ENCODE measurements at places on chromosomes 5 and 9.

DNA sequence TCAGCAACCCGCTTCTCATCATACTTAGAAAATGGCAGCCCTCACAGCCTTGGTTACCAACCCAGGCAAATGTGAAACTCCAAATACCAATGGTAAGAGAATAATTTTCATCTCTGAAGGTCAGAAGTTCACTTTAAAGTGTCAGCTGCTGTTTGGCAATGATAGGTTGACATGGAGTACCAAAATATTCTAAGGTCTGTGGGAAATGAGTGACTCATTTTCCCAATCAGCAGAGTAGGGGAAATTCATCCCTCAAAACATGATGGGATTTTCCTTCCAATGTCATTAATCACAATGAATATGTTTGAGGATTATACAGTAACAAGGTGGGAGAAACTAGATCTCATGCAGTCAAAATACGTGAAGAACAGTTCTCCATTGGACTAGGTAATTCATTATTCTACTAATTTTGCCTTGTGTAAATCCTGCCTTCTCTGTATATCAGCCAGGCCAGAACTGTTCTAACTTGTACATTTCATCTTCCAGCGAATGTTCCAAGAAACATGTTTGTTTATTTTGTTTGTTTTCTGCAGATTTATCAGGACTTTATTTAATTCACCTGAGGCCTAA lies 53.1 kb upstream of the ERBIN start:
- DNase-seq, result no peak

GRCh38 chr9:34321451-34321850 lies 7.6 kb downstream of the KIF24 start:
- no peak for DNase-seq

DNA sequence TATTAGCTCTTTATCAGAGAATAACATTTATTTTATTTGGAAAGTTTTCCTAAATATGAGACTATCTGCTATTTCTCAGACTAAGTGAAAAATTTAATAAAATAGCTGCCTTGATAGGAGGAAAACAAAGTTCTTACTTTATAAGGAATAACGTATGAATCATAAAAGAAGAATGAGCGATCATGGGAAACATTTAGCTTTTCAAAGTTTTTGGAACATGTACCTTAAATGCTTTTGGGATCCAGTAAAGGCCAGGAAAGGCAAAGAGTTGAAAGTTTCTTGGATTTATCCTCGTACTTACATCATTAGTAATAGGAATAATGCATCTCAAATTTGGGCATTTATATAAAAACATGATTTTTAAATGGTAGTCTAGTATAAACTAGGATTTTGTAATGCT lies 19.4 kb downstream of the OGN start:
- no peak for DNase-seq

GRCh38 chr5:8751971-8752370 lies 793.9 kb downstream of the SEMA5A start:
- no peak for DNase-seq

- DNase-seq, result no peak
These were observed 75.1 kb upstream of the IER5L start for GRCh38 chr9:129252937-129253802.

DNA sequence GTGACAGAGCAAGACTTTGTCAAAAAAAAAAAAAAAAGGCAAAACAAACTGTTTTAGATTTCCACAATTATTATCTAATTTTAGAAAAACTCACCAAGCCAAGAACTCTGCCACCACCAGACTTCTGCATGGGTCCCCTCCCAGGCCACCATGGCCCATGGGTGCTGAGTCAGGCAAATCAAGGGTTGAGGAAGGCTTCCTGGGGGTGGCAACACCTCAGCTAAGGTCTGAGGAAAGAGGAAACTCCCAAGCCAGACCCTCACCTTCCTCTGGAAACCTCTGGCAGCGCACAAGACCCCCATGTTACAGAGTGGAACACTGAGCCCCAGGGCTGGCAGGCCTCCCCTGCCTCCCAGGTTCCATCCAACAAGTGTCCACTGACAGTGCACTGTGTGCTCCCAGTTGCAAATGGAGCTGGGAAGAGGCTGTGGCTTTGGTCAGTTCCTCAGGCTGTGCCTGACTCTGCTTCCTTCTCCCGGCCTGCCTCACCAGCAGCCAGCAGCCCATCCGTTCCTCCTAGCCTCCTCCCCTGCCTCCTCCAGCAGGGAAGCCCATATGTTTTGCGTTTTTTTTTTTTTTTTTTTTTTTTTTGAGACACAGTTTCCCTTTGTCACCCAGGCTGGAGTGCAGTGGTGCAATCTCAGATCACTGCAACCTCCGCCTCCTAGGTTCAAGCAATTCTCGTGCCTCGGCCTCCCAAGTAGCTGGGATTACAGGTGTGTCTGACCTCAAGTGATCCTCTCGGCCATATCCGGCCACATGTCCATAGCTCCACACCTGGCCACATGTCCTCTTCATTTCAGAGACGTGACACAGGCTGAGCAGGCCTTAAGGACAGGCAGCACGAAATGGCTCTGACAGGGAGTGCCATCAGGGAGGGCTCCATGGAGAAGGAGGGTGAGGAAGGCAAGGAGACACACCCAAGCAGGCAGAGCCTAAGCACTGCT lies 3.5 kb upstream of the SUSD3 start:
- no peak for DNase-seq

- no peak for DNase-seq
These were observed 24.2 kb upstream of the STOM start for GRCh38 chr9:121394292-121394691.

DNA sequence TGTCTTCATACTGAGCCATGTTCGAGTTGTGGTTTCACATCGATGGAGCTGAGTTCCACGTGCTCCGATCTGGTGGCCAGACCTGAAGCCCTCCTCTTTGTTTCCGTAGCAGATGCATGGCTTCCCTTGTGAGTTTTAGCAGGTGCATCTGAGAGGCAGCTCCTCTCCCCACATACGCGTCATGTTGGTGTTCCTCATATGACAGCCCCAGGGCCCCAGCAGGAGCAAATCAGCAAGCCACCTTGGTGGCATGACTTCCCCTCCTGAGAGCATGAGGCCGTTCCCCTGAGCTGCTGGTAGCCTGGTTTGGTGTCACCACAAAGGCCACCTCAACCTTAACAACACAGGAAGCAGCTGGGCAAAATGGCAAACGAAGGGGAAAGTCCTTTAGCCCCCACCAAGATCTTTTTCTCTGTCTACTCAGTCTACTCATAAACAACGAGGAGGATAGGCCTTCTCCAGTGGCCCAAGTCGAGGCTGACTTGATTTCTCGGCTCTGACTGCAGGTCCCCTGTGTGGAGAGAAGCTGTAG lies 5.9 kb downstream of the CYFIP2 start:
- no peak for DNase-seq

DNA sequence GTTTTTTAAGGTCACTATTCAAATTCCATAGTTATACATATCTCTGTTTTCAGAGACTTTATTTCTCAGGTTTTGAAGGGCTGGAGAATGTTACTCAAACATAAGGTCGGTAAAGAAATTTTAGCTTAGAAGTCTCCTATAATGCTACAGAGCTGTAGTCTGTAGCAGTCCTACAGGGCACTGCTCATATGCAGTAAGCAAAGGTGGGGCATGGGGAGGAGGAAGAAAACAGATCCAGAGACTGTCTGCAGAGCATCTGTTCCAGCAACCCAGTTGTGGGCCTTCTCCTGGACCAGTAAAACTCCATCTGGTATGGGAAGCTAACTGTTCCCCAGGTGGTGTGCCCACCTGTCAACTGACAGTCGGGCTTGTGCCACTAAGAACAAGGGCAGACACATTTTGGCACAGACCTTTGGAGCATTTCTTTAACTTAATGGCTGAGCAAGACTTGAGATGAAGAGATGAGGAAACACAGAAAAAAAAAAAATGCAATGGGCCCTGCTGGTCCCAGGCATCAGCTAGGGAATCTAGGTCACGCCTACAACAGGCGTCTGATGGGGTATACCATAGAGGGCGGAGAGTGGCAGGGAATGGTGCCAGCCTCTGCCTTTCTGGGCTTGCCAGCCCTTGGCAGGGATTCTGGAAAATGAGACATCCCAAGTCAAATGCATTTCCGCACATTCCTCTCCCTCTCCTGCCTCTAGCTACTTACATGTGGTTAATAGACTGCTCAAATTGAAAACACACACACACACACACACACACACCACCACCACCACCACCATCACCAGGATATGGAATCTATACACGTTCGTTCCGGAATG lies 218.9 kb downstream of the ARL15 start:
- DNase-seq, result no peak

- DNase-seq, result no peak
These were observed 3.2 kb upstream of the RAI14 start for GRCh38 chr5:34652914-34653313.

GRCh38 chr5:145204743-145205142 lies 630.4 kb downstream of the PRELID2 start:
- DNase-seq, result no peak

GRCh38 chr9:137319011-137319738 lies 17.1 kb upstream of the NRARP start:
- no peak for DNase-seq

- no peak for DNase-seq
These were observed 32.6 kb upstream of the TTLL11 start for GRCh38 chr9:122125509-122126330.

- DNase-seq, result no peak
These were observed 75.0 kb upstream of the XPA start for GRCh38 chr9:97772145-97772544.

DNA sequence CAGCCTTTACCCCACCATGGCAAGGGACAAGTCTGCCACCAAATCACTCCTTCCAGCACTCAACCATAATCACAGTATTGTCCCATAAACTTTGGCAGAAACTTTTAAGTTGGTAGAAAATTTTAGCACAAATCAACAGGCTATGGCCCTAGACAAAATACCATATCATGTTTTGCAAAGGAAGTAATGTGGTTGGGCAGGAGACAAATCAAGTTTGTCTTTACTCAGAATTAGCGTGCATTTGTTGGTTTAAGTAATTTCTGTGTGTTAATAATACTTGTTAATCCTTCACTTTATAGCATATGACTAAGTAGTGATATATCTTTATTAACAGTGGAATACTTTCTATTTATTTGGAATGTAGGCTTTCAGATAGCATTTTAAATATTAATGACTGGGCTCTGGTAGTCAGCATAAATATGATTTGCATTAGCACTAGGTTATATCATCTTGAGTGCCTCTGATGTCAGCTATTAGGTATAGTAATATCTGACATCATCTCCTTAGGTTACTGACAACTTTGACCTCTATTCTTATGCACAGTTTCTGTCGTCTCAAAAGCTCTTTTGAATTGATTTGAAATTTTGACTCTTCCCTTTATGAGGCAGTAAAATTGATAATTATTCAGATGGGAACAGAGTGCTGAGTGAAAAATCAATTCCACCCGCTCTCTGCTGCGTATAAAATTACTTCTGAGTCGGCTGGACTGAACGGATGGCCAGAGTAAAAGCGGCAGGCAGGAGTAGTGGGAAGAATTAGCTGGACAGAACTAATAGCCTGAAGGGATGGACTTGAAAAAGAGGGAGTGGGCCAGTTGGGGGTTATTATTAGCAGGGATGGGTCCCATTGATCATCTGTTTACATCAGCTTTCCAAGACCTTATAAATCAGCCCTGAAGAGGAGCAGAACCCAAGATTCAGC lies 40.1 kb upstream of the TLX3 start:
- no peak for DNase-seq

DNA sequence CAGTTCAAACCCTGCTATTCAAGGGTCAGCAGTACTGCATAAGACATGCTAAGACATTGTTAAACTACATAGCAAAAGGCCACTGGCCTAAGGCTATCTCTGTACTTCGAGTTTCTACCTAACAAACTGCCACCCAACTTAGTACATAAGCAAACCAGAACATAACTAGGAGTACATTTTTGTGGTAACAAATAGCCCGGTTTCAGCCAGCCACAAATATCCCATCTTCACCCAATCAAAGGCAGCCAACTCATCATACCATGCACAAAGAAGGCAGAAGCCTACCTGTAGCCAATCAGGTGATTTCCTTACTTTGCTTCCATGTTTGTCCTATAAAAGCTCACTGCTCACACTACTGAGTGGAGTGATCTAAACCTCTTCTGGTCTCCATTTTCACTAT lies 201.4 kb downstream of the SMARCA2 start:
- no peak for DNase-seq

DNA sequence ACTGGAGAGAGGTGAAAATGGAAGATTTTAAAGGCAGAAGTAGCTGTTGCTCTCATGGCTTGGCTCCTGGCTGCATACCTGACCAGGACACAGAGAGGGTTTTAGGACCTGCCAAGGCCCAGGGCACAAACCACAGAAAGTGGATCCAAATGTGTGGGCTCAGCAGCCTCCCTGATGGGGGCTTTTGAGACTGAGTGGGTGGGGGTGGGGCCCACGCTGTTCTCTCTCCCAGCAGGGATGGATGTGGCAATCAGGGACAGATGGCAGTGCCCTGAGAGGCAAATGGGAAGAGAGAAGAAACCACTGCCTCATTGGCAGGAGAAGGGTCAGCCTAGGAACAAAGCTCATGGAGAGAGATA lies 34.9 kb upstream of the TIFAB start:
- DNase-seq, result no peak

GRCh38 chr5:66595756-66596635 lies at the start of gene MAST4:
Gene MAST4, plus strand, starts transcription at chr5:66596393. Its CDS starts 263 bp downstream, at chr5:66596656.
- DNase-seq, result peak; percentile 93

DNA sequence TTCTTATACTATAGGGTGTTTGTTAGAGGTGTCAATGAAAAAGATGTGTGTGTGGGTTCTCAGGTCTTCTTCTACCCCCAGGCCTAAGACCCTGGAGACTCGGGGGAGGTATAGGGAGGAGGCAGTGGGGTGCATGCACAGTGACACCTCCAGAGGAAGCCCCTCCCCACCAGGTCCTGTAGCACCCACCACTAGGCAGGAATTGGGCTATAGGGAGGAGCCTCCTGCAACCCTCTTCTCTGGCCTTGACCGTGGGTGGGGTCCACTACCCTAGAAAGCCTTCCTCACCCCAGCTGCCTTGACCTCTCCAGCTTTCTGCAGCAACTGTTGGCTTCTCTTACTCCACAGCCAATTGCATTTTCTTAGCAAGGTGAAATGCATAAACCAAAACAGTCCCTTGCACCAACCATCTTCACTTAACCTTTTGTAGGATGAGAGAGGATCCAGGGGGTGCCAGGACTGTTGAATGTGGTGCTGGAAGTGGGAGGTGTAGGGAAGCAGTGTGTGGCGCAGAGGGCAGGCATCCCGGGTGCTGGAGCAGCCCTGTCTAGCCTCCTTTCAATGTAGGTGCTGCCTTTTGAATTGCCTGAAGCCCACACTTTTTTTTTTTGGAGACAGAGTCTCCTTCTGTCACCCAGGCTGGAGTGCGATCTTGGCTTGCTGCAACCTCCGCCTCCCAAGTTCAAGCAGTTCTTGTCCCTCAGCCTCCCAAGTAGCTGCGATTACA lies 128.5 kb downstream of the RGS3 start:
- no peak for DNase-seq

GRCh38 chr9:72882117-72882775 lies 70.6 kb downstream of the ALDH1A1 start:
- no peak for DNase-seq

- DNase-seq, result no peak
These were observed 22.2 kb upstream of the RNU6ATAC start for GRCh38 chr9:134186471-134187109.

- DNase-seq, result no peak
These were observed 540.8 kb downstream of the BNC2 start for GRCh38 chr9:16329671-16330113.

- DNase-seq, result no peak
These were observed 27.4 kb upstream of the FAM120AOS start for GRCh38 chr9:93480728-93481324.

Data from mesothelial cell of epicardium (in vitro differentiated cells).